ENCODE measurements at places on chromosomes 5 and 9.

DNA sequence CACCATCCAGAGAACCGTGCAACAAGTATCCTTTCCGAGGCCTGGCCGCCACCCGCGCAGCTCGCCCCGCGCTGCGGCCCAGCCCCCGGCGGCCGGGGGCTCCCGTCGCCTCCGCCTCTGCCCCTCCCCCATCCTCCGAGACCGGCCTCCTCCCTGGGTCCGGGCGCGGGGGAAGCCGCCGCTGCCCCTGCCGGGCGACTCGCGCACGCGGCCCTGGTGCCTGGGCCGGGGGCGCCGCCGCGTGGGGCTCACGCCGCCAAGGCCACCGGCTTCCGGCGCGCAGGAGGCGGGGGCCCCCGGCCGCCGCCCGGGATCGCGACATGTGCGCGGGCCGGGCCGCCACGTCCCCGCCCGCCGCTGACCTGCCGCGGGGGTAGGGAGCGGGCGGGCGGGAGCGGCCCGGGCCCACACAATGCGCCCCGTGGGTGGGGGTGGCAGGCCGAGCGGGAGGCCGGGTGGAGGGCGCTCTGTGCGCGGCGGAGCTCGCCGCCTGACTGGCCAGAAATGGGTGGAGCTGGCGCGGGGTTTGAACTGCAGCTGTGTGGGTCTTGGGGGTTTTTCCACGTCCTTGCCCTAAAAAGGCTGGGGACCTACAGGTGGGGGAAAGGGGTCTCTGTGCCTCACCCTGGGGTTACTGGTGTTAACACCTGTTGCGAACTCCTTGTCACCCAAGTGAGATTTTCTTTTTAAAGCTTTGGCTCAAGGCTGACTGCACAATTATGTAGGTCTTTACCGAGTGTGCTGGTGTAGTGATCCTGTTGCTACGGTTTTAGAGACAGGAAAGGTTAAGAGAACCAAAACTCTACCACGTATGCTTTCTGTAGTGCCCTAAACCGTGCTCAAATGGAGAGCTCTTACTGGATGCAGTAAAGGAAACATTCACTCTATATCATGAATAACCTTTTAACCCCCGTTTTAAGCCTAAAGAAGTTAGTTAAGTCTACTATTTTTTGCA is 32.3 kb downstream of the TNPO1 start:
- peak; percentile 37 for DNase-seq

DNA sequence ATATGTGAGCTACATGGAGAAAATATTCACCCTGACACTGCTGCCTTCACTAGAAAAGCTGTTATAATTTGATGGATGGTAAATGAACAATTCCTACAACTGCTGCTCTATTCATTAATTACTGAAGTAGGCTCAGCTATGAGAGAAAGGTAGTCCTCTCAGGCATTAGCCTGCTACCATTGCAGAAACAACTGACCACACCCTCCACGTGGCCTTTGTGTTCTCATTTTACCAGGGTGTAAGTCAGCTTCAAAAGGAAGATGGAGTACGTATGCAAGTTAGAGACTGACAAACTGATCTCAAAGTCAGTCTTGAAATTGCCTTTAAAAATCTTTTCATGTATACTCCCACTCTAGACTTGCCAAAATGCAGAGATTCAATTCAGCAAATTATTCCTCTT is 26.3 kb upstream of the TPD52L3 start:
- DNase-seq, result no peak

DNA sequence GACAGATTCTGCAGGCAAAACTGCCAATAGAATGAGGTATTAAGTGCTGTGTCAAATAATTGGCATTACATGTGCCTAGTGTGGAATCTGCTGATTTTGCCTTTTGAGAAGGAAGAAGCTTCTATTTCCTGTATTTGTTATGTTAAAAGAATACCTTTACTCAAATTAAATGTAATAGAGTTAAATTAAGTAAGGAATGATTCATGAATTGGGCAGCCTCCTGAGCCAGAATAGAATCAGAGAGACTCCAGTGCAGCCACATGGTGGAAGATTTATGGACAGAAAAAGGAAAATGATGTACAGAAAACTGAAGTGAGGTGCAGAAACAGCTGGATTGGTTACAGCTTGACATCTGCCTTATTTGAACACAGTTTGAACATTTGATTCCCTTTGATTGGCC is 464.4 kb upstream of the SEMA6A start:
- no peak for DNase-seq

DNA sequence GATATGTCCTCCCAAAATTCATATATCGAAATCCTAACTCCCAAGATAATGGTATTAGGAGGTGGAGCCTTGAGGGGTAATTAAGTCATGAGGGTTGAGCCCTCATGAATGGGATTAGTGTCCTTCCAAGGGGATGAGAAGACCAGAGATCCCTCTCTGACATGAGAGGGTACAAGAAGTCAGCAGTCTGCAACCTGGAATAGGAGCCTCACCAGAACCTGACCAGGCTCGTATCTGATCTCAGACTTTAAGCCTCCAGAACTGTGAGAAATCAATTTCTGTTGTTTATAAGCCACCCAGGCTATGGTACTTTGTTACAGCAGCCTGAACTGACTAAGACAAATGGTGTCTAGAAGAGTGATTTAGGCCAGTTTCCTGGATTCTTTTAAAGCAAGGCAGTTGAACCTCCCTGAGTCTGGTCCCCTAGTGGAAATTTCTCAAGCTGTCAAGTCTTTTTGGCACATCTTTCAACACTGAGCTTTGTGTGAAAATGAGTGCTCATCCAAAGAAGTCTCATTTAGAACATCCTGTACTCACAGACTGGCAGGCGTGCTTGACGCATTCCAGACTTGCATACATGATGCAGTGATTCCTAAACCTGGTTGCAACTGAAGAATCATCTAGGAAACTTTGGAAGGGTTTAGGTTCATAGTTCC is 254.8 kb upstream of the PPP1R2B start:
- no peak for DNase-seq

- no peak for DNase-seq
These were observed 16.5 kb downstream of the GRXCR2 start for GRCh38 chr5:145856285-145856818.

GRCh38 chr9:126985870-126986498 is 71.4 kb downstream of the RALGPS1 start:
- peak; percentile 77 for DNase-seq

DNA sequence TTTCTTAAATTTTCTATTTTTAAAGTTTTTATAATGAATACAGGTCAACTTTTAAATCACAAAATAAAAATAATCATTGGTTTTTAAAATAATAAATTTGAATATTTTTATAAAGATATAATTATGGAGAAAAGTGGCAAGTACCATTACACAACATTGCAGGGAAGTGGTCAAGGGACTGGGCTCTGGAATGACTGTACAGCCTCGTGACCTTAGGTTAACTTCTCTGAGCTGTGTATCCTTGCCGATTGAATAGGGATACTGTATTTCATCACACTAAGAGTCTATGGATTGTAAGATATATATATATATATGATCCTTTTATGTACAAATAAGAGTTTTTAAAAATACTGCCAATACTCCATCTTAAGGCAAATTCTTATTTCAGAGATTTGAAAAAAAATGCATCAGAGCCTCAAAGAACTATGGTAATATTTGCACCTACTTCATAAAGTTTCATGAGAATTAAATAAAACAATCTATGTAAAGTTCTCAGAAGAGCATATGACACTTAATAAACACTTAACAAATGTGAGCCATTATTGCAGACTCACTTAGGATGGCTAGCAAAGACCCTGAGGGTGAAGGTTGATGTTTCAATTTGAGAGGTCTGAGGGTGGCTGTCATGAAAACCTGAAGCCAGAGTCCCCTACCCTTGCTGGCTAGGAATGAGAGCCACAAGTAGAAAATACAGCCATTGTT is 136.5 kb downstream of the CCDC192 start:
- no peak for DNase-seq

DNA sequence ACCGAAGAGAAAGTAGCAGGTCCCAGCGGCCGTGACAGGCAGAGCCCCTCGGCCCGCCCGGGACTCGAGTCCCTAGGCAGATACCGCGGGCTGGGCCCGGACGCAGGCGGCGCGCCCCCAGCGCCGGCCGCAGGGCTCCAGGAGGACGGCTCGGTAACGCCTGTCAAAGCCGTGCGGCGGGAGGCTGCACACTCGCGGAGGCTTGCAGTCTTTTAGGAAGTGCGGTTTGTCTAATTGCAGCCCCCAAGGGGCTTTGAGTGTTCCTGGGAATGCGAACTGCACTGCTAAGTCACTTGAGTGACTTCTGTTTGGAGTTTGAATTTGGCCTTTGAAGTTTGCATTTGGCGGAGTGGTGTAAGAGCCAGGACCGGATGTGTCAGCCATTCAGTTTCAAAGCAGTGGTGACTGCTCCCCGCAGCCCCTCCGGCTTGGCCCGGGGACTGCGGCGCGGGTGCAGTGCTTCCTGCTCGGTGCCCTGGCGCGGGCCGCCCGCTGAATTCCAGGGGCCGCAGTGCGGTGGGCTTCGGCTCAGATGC is 1.3 kb downstream of the MAP3K1 start:
- peak; percentile 39 for DNase-seq

- DNase-seq, result no peak
These were observed 15.4 kb downstream of the ZDHHC21 start for GRCh38 chr9:14677872-14678271.

- no peak for DNase-seq
These were observed 552.0 kb upstream of the KLF4 start for GRCh38 chr9:108041551-108041950.

DNA sequence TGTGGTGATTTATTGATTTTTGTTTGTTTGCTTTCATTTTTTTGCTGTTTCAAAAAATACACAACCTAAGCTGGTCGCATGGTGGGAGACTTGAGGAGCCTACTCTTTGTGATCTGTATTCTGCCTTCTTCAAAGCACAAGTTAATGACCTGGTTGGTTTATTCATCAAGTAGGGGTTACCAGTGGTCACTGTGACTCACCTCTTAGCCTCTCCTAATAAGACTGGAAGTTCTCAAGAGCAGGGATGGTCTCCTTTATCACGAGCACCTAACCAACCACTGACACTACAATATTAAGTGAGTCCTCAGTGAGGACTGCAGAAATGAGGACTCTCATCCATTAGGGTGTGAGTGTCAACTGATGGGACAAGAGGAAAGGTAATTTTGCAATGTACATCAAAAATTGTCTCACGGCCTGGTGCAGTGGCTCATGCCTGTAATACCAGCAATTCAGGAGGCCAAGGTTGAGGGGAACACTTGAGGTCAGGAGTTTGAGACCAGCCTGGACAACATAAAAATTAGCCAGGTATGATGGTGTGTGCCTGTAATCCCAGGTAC is 13.6 kb upstream of the MTMR12 start:
- no peak for DNase-seq

- DNase-seq, result no peak
These were observed 71.0 kb upstream of the TARS1 start for GRCh38 chr5:33369485-33370465.

DNA sequence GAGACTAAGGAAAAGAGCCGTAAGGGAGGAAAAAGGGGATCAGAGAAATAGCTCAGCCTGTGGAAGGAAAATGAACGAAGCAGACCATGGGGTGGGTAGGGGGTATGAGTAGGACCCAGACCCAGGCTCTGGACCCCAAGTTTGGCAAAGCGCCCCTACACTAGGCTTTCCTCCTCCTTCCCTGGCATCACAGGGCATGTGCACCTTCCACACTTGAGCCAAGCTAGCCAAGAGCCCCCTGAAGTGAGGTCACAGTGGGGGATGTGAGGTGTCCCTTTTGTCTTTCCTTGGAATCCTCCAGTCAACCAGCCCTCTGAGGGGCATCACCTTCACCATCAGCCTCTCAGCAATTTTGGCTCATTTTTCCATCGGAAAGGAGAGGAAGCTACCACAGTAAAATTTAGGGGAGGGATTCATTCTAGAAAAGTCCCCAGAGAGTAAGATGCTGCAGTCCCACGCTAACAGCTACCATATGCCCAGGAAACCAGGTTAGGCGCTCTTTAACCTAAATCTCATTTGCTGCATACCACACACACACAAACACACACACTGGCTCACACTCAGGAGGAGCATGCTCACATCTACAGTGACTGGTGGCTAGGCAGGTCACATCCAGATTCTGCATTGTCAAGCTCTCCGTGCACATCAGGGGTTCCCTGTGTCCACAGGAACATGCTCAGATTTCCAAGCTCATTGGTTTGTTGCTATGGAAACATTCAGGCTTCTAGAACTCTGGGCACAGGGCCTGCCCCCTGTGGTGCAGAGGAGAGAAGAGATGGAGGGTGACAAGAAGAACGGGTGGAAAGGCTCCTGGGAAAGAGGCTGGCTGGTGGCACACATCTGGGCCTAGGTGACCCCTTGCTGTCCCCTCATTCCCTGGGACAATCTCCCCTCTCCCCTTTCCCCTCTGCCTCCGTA is 9.9 kb downstream of the REEP2 start:
- DNase-seq, result no peak

GRCh38 chr9:65426231-65426630 is 141.2 kb upstream of the FOXD4L5 start:
- DNase-seq, result no peak

- no peak for DNase-seq
These were observed 64.7 kb downstream of the CRB2 start for GRCh38 chr9:123420592-123421111.

- DNase-seq, result no peak
These were observed 238.3 kb downstream of the FBXL17 start for GRCh38 chr5:108143581-108143980.

GRCh38 chr5:52065182-52065581 is 681.9 kb downstream of the ISL1 start:
- DNase-seq, result no peak

- DNase-seq, result no peak
These were observed 113.1 kb upstream of the TBC1D2 start for GRCh38 chr9:98368366-98369065.

DNA sequence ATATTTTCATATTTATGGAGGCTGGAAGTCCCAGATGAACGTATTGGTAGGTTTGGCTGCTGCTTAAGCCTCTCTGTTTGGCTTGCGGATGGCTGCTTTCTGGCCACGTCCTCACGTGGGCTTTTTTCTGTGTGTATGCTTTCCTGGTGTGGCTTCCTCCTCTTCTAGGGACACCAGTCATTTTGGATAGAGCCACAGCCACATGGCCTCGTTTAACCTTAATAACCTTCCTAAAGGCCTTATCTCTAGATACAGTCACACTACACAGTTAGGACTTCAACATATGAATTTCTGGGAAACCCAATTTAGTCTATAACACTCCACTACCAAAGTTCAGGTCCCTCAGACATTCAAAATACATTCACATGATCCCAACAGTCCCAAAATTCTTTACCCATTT is 26.9 kb downstream of the NUTM2F start:
- DNase-seq, result no peak

- no peak for DNase-seq
These were observed 42.5 kb upstream of the SPATA31E1 start for GRCh38 chr9:87840134-87840533.

- no peak for DNase-seq
These were observed 260.7 kb downstream of the CRB2 start for GRCh38 chr9:123616707-123617106.

GRCh38 chr9:104883169-104883568 is 44.8 kb downstream of the ABCA1 start:
- no peak for DNase-seq

DNA sequence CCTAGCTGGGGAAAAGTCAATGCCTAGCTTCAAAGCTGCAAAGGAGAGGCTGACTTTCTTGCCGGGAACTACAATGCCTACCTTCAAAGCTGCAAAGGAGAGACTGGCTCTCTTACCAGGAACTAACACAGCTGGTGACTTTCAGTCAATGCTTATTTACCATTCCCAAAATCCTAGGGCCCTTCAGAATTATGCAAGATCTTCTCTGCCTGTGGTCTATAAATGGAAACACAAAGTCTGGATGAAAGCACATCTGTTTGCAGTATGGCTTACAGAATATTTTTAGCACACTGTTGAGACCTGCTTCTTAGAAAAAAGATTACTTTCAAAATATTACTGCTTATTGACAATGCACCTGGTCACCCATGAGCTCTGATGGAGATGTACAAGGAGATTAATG is 259.4 kb downstream of the PLK2 start:
- no peak for DNase-seq

GRCh38 chr9:81591791-81592190 is 97.6 kb downstream of the TLE1 start:
- DNase-seq, result no peak
